ENCODE measurements at places on chromosomes 5 and 9.

- no peak for DNase-seq
Observed at GRCh38 chr5:6431214-6432195, 17.2 kb upstream of the UBE2QL1 start.

DNA sequence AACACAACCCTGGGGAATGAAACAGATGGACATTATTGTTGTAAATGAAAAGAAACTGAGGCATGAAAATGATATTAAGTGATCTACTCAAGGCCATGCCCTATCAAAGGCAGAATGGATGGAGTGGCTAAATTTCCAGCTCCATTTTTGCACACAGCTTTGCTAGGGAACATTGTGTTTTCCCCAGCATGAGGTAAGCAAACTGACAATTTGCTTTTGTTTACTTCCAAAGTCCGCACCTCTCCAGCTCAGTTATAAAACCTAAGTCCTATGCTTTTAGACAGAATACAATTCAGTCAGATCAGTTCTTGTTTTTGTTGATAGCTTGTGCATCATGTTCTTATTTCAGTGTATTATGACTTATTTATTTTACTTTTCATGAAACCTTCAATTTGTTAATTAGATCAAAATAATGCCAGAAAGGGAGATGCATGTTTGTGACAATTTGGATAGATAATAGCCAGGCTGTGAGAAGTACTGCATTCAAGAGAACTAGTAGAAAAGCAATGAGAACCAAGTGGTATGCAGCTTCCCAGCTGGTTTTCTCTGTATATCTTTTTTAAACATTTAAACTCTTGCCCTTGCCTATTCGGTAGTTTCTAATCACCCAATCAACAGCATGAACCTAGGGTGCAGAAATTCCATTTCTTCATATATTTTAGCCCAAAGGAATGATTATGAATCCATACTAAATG is 380.8 kb downstream of the SPATA31D1 start:
- no peak for DNase-seq

DNA sequence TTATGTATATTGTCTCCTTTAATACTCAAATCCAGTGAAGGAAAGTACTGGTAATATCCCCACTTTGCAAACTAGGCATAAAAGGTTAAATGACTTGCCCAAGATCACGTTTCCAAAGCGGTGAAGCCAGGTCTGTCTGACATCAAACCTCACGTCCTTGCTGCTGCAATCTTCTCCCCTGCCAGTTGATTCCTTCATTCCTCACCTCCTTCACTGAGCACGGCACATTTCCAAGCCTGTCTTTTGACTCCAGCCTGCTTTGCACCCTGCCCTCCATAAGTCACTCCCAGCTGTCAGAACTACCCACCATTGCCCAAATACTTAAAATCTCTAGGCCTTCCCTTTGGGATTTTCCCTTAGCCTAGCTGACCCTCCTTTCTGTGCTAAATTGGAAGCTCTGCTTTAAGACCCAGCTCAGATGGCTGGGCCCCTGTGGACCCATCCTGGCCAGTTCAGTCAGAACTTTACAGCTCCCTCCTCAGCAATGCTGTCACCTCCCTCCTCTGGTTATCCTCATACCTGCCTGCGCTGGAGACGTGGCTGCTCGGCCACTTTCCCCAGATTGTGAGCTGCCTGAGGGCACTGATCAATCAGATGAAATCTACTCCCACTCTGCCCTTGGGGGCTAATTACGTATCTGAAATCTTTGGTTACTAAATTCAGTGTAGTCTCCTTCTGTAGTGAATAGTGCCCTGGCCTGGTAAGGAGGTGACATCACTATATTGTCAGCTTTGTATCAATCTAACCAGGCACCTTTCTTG is 51.2 kb downstream of the SLC36A1 start:
- DNase-seq, result no peak

DNA sequence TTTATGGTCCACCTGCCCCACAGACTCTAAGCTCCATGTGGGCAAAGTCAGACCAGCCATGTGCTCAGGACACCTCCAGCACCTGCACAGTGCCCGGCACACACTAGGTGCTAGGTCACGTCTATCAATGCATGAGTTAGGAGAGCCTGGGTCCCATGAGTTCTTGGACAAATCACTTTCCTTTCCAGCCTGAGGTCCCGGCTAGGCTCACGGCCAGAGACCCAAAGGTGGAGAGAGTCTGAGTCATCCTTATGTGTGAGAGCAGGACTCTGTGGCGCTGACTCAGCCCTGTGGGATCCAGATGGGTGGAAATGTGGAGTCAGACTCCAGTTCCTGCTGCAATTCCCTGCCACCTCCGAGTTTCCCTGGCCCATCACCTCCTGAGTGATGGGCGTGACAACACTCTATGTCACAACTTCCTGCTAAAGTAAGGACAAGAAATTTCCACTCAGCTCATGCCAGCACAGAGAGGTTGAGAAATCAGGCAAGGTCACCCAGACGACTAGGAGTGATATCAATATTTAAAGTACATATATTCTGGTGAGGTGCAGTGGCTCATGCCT is 2.5 kb upstream of the ST6GALNAC4 start:
- no peak for DNase-seq

DNA sequence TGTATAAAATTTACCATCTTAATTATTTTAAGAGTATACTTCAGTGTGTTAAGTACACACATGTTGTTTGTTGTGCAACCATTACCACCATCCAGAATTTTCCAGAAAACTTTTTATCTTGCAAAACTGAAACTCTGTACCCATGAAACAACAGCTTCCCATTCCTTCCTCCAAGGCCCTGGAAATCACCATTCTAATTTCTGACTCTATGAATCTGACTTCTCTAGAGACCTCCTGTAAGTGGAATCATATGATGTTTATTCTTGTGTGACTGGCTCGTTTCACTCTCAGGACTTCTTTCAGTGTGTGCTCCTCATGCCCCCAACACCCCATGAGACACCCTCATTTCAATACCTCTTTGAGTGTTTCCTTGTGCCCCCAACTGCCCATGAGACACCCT is 60.4 kb upstream of the COL15A1 start:
- no peak for DNase-seq

DNA sequence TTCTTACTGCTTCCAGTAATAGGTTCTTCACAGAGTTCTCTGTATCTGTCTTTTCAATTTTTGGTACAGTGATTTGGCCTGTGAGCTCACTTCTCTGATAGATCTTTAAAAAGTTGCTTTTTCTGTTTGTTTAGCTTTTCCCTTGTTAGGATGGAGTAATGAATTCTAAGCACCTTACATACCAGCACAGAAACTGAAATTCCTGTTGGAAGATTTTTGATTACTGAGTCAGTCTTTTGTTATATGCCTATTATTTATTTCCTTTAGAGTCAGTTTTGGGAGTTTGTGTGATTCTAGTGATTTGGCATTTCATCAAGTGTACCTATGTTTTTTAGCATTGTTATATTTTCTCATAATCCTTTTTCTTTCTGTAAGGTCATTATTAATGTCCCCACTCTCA is 37.6 kb upstream of the IPPK start:
- no peak for DNase-seq

DNA sequence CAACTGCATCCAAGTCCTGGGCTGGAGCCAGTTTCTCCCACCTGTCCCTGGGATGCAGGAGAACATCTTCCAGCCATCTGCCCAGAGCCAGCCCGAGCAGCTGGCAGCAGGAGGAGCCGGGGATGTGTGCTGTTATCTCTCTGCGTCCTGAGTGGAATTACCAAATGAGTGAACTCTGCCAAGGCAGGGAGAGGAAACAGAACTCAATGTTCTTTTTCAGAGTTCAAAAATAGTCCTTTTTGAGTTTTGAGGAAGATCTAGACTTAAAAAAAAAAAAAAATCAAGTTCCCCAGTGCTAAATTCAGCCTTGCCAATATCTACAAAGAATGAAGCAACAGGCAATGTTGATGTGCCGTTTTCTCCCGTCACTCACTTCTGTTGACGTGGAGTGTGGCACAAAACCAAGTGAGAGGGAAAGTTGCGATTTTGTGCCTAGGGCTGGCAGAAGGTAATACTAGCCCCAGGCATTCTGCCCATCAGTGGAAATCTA is 56.2 kb downstream of the TMOD1 start:
- DNase-seq, result no peak

GRCh38 chr5:64074533-64074932 is 91.1 kb upstream of the RNF180 start:
- DNase-seq, result no peak

- no peak for DNase-seq
Observed at GRCh38 chr5:32159328-32160072, 14.6 kb downstream of the GOLPH3 start.

- no peak for DNase-seq
Observed at GRCh38 chr5:106290841-106291240, 1379.9 kb downstream of the EFNA5 start.

- peak; percentile 28 for DNase-seq
Observed at GRCh38 chr9:95078939-95079338, 238.6 kb downstream of the FANCC start.

- DNase-seq, result no peak
Observed at GRCh38 chr5:154782812-154783592, 27.8 kb downstream of the LARP1 start.

DNA sequence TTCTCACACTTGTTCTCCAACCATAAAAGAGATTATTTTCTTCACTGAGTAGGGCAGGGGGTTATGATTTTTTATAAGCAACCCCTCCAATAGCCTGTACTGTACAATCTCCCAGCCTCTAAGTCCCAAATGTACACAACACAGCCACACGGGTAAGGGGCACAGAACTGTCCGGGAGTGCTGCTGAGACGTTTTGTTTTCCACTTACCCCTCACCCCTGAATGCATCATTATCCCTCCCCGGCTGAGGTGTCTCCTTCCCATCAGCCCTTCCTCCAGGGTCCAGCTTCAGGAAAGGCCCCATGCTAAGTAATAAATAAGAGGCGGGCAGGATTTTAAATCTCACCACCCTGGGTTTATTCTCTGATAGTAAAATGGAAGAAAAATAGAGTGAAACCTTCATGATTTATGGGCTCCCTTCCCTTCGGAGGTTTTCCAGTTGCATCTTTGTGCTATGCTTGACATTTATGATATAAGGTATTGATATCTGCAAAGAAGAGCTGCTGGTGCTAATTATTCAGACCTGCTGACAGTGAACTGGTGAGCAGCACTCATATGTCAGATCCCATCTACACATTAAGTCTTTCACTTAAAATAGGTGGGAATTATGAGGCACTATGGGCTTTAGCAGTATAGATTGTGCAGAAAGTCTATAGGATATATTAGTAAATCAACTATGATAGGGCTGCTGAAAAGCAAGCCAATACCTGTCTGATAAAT is 67.2 kb upstream of the MEGF10 start:
- no peak for DNase-seq

- no peak for DNase-seq
Observed at GRCh38 chr9:112784020-112784785, 33.6 kb downstream of the SNX30 start.

DNA sequence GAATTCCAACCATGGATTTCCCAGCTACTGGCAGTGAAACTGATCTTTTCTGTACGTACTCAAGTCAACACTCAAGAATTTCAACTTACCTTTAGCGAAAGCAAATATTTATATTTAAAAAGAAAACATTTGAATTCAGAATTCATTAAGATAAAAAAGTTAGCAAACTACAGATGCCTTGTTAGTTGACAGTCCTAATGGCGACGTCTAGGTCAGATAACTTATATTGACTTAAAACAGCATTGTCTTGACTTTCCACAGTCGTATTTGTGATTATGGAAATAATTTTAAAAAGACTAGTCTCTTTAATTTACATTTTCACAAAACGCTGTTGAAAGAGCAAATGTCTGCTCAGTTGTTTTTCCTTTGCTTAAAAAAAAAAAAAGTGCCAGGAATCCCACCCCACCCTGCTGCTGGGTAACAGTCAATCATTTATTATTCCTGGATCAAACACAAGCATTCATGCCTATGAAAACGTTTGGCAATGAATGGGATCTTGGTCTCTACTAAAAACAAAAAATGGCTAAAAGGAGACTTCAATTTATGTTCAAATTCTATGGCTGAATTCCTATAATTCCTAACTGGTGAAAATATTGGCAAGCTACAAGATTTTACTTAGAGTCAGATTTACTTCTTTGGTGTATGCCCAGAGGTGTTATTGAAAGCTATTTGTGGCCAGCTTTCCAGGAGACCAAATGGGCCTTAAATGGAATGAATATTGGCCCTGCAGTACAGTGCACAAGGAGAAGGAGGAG is 22.0 kb downstream of the OR2S2 start:
- DNase-seq, result no peak

- no peak for DNase-seq
Observed at GRCh38 chr5:143931476-143931875, 119.5 kb downstream of the HMHB1 start.
